ENCODE measurements at places on chromosomes 5 and 9. TPM values are rescaled to one million over a fixed set of nuclear protein-coding genes. Genes with fewer than 3 reads are reported as not detected.

Gene PCDHB11
- 4.2 TPM for total RNA-seq

Gene SLC6A18
- total RNA-seq = not detected

Gene DMRT2
- total RNA-seq = 23.5 TPM

Gene ANKRD31
- under 0.01 TPM for total RNA-seq

Gene SPATA31D1
- not detected for total RNA-seq

Gene HRH2
- 1.0 TPM for total RNA-seq

Gene TMEM250
- total RNA-seq = 24.0 TPM

Gene BHMT
- total RNA-seq = 1.0 TPM

Gene CORO2A
- under 0.01 TPM for total RNA-seq

Gene MARCHF6
- total RNA-seq = 110 TPM

Gene SUSD3
- 2.6 TPM for total RNA-seq

Data from skeletal muscle tissue (tissue), 5 donors.